ENCODE measurements at places on chromosomes 2 and 18. TPM values are rescaled to one million over a fixed set of nuclear protein-coding genes. Genes with fewer than 3 reads are reported as not detected.
A peak's percentile ranks its signal among the peaks of the same experiment; 100 is the strongest.

Gene RNF152
- 0.18 TPM for total RNA-seq

Gene AMER3
- total RNA-seq = not detected

Gene CD8B2
- 4.5 TPM for total RNA-seq

Gene OSR1
- not detected for total RNA-seq

Gene GRP
- total RNA-seq = not detected

Gene NDUFV2
- 332 TPM for total RNA-seq

Gene MBP
- total RNA-seq = 41.5 TPM

Gene LAMA3
- not detected for total RNA-seq

Gene CENPA
- total RNA-seq = 32.5 TPM

Gene ATP6V1C2
- not detected for total RNA-seq

Gene SOX11
- not detected for total RNA-seq

Gene C2orf66
- total RNA-seq = not detected

Gene SOCS6
- total RNA-seq = 0.60 TPM

GRCh38 chr2:10524851-10525572 is 76.9 kb upstream of the ODC1 start:
- DNase-seq = no peak
- no peak overlapping the region for H3K27ac ChIP-seq
- no peaks in the 10 kb centered on the region for H3K36me3 ChIP-seq
- peaks cover 2% of the 10 kb centered on the region for H3K4me1 ChIP-seq

- no peak for DNase-seq
- H3K4me3 ChIP-seq = no peak overlapping the region
- no peaks in the 10 kb centered on the region for H3K27me3 ChIP-seq
- no peak overlapping the region for H3K27ac ChIP-seq
- no peaks in the 10 kb centered on the region for H3K4me1 ChIP-seq
- no peaks in the 10 kb centered on the region for H3K36me3 ChIP-seq
Measured at GRCh38 chr2:100803334-100803733, 16.6 kb upstream of the NPAS2 start.

DNA sequence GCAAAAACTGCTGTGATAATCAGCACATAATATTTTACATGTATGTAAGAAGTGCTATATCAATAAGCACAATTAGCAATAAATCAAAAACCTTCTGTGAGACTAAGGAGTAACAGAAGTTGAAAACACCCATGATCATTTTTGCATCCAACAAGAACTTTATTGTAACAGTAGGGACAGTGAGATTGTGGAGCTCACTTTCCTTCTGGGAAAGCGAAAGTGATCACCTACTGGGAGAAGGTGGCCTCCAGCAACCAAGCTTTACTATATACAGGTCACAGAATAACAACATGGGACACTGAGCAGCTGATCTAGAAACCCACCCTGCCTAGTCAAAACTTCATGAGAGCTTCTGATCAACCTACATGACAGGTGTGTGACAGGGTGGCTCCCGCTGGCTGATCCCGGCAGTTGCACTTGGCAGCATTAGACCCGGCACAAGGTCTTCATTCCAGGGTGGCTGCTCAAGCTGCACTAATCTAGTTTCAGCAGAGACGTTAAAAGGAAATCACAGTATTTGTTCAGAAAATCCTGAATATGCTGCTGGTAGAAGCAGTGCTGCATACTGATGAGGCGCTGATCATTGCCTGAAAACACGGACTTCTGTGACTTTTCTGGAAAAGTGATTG is 63.5 kb upstream of the ARL5A start:
- peaks cover 1% of the 10 kb centered on the region for H3K27me3 ChIP-seq
- no peaks in the 10 kb centered on the region for H3K36me3 ChIP-seq
- H3K4me3 ChIP-seq = no peak overlapping the region
- DNase-seq = no peak

DNA sequence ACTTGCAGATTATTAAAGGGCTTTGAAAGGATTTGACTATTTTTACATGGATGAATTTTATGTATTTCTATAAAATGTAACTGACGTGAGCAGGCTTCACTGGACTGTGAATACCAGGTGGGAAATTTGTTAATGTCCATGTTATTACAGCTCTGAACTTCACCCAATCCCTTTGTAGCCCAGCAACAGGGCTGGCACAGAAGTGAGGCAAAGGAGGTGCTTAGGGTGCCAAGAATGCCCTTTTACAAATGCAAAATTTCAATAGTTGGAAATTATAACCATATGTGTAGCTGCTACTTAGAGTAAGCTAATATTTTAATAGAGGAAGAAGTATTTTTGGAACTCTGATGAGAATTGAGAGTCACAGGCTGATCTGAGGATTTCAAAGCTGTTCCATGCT is 53.7 kb upstream of the FAM98A start:
- peaks cover 3% of the 10 kb centered on the region for H3K4me1 ChIP-seq
- no peak for DNase-seq
- H3K27me3 ChIP-seq = no peaks in the 10 kb centered on the region
- H3K4me3 ChIP-seq = no peak overlapping the region
- no peaks in the 10 kb centered on the region for H3K36me3 ChIP-seq

DNA sequence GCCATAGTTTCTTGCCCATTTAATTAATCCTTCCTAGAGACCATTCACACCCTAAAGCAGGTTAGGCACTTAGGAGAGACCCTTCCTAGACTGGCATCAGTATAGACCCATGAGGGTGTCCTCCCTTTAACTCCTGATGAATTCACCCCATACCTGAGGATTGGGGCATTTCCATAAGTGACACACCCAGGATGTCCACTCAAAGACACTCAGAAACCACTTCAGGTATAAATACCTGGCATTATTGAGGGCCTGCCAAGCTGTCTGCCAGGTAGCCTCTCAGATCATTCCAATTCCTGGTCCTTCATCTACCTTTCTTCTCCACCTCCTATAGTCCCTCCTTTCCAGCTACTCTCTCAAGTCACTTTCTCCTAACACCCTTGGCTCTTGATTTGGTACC is 57.5 kb upstream of the SLC14A2 start:
- no peak overlapping the region for H3K4me3 ChIP-seq
- H3K27me3 ChIP-seq = no peaks in the 10 kb centered on the region
- no peak for DNase-seq
- no peak overlapping the region for H3K27ac ChIP-seq
- H3K36me3 ChIP-seq = no peaks in the 10 kb centered on the region
- H3K4me1 ChIP-seq = no peaks in the 10 kb centered on the region

GRCh38 chr2:192016265-192016664 is 169.4 kb upstream of the CAVIN2 start:
- DNase-seq = no peak
- no peaks in the 10 kb centered on the region for H3K36me3 ChIP-seq
- H3K27ac ChIP-seq = no peak overlapping the region
- H3K4me3 ChIP-seq = no peak overlapping the region
- no peaks in the 10 kb centered on the region for H3K27me3 ChIP-seq
- H3K4me1 ChIP-seq = no peaks in the 10 kb centered on the region

GRCh38 chr2:158459161-158460003 is 2.6 kb downstream of the PKP4 start:
- peaks cover 25% of the 10 kb centered on the region for H3K4me1 ChIP-seq
- no peak for DNase-seq
- H3K27me3 ChIP-seq = peaks cover 7% of the 10 kb centered on the region
- no peak overlapping the region for H3K4me3 ChIP-seq

GRCh38 chr2:127425540-127426490 is 7.6 kb downstream of the PROC start:
- DNase-seq = no peak
- H3K4me3 ChIP-seq = no peak overlapping the region
- no peaks in the 10 kb centered on the region for H3K36me3 ChIP-seq
- peaks cover 38% of the 10 kb centered on the region for H3K27me3 ChIP-seq
- H3K4me1 ChIP-seq = peaks cover 8% of the 10 kb centered on the region
- H3K27ac ChIP-seq = no peak overlapping the region

GRCh38 chr2:74762789-74763188 is 71.1 kb upstream of the HK2 start:
- no peak overlapping the region for H3K4me3 ChIP-seq
- DNase-seq = no peak
- no peaks in the 10 kb centered on the region for H3K27me3 ChIP-seq
- peaks cover 2% of the 10 kb centered on the region for H3K4me1 ChIP-seq

DNA sequence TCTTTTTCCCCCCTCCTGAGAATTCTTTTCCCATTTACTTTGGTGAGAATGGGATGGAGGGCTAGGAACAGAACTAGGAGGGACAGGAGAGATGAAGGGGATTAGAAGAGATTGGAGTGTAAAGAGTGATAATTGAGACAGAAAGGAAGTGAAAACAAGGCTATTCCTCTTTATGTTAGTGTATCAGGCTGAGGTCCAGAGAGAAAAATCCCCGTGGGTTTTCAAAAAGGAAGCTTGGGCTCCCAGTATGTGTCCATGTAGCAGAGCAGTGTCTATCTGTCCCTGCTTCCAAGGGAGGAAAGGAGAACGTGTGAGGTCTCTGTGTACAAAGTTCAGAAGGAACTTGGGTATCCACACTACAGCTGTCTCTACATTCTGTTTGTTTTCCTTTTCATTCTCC is 59.9 kb upstream of the KCNE4 start:
- no peak overlapping the region for H3K27ac ChIP-seq
- H3K4me1 ChIP-seq = no peaks in the 10 kb centered on the region
- H3K27me3 ChIP-seq = peaks cover 4% of the 10 kb centered on the region
- no peak overlapping the region for H3K4me3 ChIP-seq
- no peak for DNase-seq

GRCh38 chr2:134952608-134953007 is 34.0 kb downstream of the CCNT2 start:
- H3K4me1 ChIP-seq = peaks cover 34% of the 10 kb centered on the region
- peaks cover 54% of the 10 kb centered on the region for H3K36me3 ChIP-seq
- H3K27ac ChIP-seq = no peak overlapping the region
- no peaks in the 10 kb centered on the region for H3K27me3 ChIP-seq

- H3K27ac ChIP-seq = no peak overlapping the region
- no peak for DNase-seq
- H3K27me3 ChIP-seq = peaks cover 3% of the 10 kb centered on the region
- H3K4me3 ChIP-seq = no peak overlapping the region
Measured at GRCh38 chr18:35549564-35549963, 32.0 kb upstream of the GALNT1 start.

DNA sequence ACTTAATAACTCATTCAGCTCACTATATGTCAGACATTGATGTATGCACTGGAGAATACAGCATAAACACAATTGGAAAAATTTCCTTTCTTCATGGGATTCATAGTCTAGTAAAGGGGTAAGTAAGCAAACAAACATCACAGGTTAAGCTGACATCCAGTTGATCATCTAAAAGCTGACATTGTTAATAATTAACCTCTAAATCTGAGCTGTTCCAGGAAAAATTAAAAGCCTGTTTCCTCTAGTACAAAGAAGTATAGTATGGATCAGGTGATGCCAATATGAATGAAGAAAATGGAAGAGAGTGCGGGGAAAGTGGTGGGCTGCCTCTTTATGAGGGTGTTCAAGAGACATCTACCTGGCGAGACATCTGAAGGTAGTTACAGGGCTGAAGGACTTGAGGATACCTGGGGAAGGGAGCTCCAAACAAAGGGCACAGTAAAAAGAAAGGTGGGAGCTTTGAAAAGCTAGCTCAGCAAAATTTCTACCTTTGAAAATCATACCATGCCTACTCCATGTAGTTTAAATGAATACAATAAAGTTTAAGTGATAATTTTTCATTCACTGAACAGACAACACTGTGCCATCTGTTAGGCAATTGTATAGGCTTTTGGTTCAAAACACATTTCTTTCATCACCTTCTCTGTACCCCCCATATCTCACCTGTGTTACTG is 619.3 kb downstream of the TRIB2 start:
- no peak overlapping the region for H3K4me3 ChIP-seq
- no peaks in the 10 kb centered on the region for H3K4me1 ChIP-seq
- no peaks in the 10 kb centered on the region for H3K27me3 ChIP-seq
- DNase-seq = no peak
- no peaks in the 10 kb centered on the region for H3K36me3 ChIP-seq
- H3K27ac ChIP-seq = no peak overlapping the region

- H3K27ac ChIP-seq = no peak overlapping the region
- DNase-seq = no peak
- H3K36me3 ChIP-seq = no peaks in the 10 kb centered on the region
- H3K4me1 ChIP-seq = no peaks in the 10 kb centered on the region
- H3K27me3 ChIP-seq = no peaks in the 10 kb centered on the region
Measured at GRCh38 chr2:72979896-72980295, 62.6 kb downstream of the EMX1 start.

DNA sequence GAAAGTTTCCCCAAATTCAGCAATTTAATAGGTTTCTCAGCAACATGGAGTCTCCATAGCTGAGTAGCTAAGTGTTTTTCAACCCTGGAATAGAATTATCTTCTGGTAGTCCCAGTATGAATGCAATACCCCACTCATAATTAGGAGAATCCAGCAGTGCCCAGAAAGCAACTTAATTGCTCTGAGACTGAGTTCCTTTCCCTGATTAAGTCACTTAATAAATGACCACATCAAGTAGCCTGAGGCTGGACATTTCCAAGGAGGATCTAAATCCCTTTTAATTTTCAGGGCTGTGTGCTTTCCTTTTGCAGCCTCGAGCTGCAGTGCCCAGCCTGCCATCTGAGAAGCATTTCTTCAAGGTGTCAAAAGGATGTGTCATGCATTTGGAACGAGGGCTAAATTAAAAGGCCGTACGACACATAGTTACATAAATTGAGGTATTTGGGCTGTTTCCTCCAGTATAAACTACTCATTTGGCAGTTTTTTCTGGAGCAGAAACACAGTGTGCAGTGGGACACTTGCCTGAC is 17.7 kb upstream of the SIX2 start:
- no peak overlapping the region for H3K27ac ChIP-seq
- DNase-seq = no peak
- no peaks in the 10 kb centered on the region for H3K4me1 ChIP-seq
- no peak overlapping the region for H3K4me3 ChIP-seq
- H3K27me3 ChIP-seq = peaks cover 7% of the 10 kb centered on the region

- no peak overlapping the region for H3K4me3 ChIP-seq
- H3K27me3 ChIP-seq = no peaks in the 10 kb centered on the region
- no peak for DNase-seq
- peaks cover 11% of the 10 kb centered on the region for H3K4me1 ChIP-seq
- H3K36me3 ChIP-seq = no peaks in the 10 kb centered on the region
Measured at GRCh38 chr2:64474121-64474571, 20.2 kb downstream of the LGALSL start.

GRCh38 chr2:132754392-132754791 is 84.4 kb upstream of the LYPD1 start:
- no peaks in the 10 kb centered on the region for H3K36me3 ChIP-seq
- no peak overlapping the region for H3K4me3 ChIP-seq
- no peak overlapping the region for H3K27ac ChIP-seq

DNA sequence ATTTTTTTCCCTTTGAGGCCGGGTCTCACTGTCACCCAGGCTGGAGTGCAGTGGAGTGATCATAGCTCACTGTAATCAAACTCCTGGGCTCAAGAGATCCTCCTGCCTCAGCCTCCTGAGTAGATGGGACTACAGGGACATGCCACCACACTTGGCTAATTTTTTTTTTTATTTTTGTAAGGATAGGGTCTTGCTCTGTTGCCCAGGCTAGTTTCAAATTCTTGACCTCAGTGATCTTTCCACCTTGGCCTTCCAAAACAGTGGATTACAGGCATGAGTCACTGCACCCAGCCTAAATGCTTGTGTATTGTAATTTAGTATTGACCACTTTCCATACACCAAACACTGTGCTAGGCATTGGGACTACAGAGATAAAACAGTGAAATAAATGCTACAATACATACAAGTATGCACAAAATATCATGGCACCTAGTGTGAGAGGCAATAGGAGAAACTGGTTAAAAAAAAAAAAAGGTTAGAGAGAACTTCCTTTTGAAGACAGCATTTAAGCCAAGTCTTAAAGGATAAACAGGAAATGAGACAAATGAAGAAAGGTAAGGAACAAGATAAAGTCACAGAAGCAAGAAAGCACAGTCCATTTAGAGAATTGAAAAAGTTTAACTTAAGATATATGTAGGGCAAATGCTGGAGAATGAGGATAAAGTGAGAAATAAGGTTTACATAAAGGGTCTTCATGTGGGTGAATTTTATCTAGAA is 113.4 kb downstream of the GORASP2 start:
- H3K4me1 ChIP-seq = peaks cover 27% of the 10 kb centered on the region
- DNase-seq = no peak
- no peak overlapping the region for H3K4me3 ChIP-seq
- H3K27ac ChIP-seq = peak overlapping the region; percentile 78
- H3K36me3 ChIP-seq = peaks cover 56% of the 10 kb centered on the region

Data from activated CD8-positive, alpha-beta T cell treated with anti-CD3 and anti-CD28 coated beads for 36 hours (primary cell).